Activated T-cell treated with anti-CD3 and anti-CD28 coated beads, Interleukin-2, amount 50 U/mL, for 24 hours (primary cell): ENCODE measurements at places on chromosomes 7 and 10.
A peak's percentile ranks its signal among the peaks of the same experiment; 100 is the strongest.

DNA sequence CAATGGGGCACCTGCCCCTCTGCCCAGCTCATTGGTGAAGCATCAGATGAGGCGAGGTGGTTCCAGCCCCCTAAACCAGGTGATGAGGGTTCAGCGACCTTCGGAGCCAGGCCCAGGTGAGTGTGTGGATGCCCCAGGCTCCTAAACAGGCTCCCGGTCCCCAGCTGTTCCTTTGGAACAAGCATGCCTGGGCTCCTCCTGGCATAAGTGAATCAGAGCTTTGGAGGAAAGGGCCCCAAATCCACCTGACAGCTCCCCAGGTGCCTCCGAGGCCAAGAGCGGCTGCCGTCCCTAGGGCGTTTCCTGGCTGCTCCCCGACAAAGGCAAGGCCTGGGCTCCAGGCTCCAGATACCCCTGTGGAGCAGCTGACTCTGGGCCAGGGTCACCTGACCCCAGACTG lies 61.3 kb downstream of the YKT6 start:
- DNase-seq: no peak

DNA sequence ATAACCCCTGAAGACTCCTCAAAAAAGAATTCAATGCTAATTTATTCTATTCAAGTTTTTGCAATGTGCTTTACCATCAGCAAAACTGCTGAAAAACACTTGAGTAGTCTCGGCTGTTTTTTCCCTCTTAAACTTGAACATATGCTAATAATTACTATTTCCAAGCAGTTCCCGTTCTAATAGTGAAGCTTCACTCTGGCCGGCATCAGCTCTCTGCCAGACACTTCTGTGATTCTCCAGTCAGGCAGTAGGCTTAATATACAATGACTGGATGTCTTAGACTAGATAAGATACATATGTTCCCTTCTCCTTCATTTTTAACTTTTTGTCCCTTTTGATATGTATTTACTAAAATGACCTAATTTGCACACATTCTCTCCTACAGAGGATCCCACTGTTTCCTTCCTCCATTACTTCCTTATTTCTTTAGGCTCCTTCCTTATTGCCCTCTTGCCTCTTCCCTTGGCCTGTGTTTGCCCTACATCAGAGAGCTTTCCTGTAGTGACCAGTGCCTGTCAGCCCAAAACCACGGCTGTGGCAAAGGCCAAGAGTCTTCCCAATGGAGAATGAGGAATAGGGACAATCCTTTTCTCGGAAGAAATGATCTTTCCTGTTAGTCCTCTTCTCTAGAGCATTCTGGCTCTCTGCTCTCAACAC lies 23.5 kb downstream of the HEPACAM2 start:
- DNase-seq: no peak

DNA sequence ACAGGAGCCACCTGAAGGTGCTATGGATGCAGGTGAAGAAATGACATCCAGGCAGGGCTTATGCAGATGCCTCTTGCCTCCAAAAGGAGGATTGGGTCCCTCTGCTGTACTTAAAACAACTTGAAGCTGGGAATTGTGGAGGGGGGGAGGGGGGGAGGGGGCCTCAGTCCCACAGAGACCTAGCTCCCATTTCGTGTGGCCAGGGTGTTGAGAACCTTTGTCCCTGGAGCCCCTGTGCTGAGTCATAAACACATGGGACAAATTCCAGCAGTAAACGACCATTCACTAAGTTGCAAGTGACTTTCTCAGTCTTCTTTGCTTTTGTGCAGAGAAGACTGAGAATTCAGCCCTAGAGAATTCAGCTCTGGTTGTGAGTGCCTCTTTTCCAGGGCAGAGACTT lies 96.5 kb upstream of the PODXL start:
- DNase-seq: no peak

- DNase-seq: no peak
Observed at GRCh38 chr7:46201961-46202360, 280.9 kb upstream of the IGFBP3 start.

DNA sequence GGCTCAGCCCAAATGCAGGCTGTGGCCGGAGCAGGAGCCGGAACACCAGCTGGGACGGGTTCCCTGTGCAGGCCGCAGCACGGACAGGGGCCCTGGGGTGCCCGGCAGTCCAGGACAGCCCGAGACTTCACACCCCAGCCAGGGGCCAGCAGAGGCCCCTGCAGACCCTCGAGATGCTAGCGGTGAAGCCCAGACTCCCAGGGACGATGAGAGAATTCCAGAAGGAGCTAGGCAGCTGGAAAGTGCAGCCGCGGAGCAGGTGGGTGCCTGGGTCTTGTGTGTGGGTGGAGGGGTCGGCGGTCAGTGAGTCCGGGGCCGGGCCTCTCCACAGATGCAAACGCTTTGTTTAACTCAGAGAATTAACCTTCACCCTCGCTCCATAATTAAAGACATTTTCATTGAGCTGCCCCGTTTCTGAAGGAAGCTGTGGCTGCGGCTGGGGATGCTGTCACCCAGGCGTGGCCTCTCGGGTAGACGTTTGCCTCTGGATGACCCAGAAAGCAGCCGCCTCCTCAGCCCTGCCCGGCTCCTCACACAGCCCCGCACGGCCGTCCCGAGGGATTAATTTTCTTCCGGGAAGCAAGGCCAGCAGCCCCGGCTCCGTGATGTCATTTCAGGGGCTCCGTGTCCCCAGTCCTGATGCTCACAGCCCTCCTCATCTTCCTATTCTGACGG lies 26.5 kb downstream of the KNDC1 start:
- no peak for DNase-seq

DNA sequence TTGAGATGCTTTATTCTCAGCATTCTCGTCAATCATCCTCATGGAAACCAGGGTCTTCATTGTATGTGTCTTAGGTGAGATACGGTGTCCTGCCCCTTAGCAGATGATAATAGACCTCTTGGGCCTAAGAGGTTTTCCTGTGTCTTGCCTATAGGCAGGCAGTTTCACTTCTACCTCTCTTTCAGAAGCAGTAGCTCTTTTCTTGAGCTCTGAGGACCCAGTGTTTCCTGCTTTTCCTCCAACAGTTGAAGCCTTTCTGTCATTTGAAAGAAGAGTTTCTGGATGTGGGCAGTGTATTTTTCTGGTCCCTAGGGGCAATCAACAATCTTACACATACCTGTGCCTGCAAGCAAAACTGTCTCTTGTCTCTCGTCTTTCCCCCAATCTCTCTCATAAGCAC lies 1550.3 kb upstream of the LRRTM3 start:
- DNase-seq: no peak

DNA sequence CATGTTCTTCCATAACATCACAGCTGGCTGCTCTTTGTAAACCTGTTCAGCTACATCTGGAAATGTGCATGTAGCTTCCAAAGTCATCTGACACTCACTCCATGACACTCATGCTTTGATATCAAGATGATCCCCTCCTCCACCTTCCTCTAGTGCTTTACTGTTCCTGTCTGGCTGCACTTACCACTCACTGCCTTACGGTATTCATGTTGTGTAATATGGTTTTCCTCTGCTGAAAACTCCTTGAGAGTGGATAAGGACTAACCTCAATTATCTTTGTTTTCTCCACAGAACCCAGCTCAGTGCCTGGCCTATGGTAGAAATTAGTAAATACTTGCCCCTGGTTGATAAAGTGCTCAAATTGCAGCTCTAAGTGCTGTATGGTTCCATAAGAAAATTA lies 483.9 kb downstream of the HTR7 start:
- no peak for DNase-seq

GRCh38 chr7:155192961-155193640 lies 104.6 kb upstream of the INSIG1 start:
- DNase-seq: no peak

- DNase-seq: no peak
Observed at GRCh38 chr7:45573661-45574415, at the start of gene ADCY1. ADCY1 (plus strand) TSS chr7:45574368; CDS start chr7:45574544, 176 bp downstream.

DNA sequence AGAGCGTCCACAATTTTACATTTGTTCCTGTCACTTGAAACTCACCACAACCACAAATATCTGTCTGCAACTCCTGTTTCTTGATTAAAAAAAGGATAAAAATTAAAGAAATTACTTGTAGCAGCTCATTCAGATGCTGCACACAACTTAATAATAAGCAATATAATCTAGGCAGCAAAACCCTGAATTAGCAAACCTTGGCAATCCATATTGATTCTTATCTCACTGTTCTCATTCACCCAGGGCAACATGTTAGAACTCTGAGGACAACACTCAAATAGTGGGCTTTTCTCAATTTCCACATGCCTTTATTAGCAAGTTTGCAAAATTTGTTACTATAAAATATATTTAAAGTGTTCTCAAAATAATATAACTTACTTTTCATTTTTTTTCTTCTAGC lies 38.9 kb downstream of the BAZ1B start:
- DNase-seq: no peak

DNA sequence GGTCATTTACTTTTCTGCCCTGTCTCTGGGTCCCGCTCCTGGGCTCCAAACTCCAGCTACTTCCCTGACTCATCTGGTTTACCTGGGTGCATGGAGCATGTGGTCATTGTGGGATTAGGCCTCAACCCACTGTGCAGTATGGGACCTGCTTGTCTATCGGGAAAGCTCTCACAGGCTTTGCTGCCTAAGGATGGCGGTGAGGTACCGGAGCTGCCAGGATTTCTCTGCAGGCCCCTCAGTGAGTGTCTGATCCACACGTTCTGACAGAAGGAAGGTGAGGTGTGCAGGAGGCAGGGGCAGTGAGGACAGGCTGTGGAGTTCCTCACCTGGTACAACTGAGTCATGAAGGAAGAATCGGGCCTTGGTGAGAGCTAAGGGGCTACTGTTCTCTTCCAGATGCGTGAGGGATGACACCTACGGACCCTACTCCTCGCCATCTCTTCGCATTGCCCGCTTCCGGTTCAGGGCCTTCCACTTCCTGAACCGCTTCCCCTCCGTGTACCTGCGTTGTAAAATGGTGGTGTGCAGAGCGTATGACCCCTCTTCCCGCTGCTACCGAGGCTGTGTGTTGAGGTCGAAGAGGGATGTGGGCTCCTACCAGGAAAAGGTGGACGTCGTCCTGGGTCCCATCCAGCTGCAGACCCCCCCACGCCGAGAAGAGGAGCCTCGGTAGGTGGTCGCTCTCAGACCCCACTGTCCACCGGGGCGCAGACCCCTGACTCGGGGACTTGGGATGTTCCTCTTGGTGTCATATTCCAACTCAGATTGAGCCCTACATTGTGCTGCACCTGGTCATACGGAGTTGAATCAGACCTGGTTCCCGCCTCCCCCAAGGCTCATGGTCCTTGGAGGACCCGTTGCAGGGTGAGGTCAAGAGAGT lies 56.7 kb downstream of the C10orf120 start:
- DNase-seq: no peak

DNA sequence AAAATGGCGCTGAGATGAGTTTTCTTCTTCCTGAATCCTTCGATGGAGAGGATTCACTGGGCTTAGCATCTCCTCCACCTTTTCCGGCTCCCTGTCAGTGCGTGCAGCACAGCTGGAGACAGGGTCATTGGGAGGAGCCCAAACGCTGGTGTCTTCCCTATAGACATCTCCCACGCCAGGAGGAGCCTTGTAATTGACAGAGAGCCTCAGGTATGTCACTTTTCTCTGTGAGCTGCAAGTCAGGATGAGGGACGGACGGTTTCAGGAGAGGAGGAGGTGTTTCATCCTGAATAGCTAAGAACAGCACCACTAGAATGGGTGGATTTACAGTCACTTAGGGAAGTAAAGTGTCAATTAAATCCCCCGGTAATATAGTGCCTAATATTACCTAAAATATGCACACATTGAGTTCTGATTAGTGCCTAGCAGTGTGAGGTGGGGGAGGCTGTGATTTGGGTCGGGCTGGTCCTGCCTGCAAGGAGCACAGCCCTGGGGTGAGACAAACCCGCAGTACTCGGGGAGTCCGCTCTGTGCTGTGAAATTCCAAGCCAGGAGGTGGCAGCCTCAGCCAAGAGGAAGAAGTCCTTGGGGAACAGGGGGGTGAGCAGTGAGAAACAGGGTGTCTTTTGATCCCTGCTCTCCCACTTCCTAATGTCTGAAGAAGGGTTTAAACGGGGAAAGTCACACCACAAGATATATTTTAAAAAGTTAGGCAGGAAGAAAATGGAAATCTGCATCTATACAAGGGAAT lies 28.2 kb downstream of the IL15RA start:
- DNase-seq: peak; percentile 42

GRCh38 chr10:98790817-98791216 lies 344.1 kb upstream of the HPS1 start:
- no peak for DNase-seq

DNA sequence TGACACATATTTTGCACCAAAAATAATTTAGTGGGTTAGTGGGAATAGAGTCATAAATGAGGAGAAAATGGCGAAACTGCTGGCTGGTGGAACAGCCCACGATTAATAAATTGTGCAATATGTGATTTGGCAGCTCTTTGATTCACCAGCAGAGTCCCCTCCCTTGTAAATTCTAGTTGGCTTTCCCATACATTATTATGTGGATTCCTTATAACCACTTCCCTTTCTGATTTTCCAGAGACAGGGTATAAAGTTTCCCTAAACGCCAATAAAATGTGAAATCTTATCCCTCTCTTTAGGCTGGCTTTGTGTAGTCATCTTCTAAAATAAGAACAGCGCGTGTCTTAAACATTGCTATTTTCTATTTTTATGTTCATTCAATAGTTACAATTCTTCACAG lies 149.4 kb upstream of the FERD3L start:
- DNase-seq: no peak

GRCh38 chr10:93501650-93502049 lies 5.2 kb downstream of the CEP55 start:
- no peak for DNase-seq

DNA sequence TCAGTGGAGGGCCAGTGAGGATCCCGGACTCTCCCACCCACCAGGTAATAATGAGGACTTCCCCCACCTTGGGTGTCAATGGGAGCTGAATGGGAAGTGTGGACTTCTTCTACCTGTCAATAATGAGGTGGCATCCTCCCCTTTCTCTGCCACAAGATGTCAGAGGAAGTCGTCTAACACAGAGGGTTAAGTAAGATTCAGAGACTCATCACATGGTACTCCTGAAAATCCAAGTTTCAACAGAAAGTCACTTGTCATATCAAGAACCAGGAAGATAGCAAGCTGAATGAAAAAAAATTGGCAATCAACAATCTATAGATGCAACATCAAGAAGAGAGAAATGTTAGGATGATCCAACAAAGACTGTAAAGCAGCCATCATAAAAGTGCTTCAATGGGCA lies 150.9 kb upstream of the SVIL start:
- DNase-seq: no peak

GRCh38 chr7:42014625-42015618 lies 222.1 kb downstream of the GLI3 start:
- peak; percentile 44 for DNase-seq

DNA sequence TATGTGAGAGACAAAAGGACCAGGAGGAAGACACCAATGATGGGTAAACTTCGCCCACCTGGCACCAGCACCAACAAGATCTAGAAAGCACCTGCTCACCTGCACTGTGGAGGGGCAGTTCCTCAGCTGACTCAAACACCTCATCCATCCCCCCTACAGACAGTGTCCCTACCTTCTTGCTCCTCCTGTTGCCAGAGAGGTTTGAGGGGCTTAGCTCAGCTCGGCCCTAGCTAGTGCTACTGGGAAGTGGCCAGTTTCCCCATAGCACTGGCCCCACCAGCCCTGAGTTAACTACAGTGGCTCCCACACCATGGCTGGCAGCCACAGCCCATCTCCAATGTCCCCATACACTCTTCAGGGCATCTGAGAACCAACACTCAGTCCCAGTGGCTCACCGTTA lies 70.8 kb downstream of the GRID1 start:
- no peak for DNase-seq
